ENCODE measurements at places on chromosomes 4 and X. TPM values are rescaled to one million over a fixed set of nuclear protein-coding genes. Genes with fewer than 3 reads are reported as not detected.

The SPANXC gene
- total RNA-seq: not detected

The MAGEA8 gene
- not detected for total RNA-seq

The USP38 gene
- total RNA-seq: 20.6 TPM

The SUPT20HL2 gene
- not detected for total RNA-seq

The OPHN1 gene
- total RNA-seq: 3.0 TPM

The EVC2 gene
- total RNA-seq: 5.1 TPM

DNA sequence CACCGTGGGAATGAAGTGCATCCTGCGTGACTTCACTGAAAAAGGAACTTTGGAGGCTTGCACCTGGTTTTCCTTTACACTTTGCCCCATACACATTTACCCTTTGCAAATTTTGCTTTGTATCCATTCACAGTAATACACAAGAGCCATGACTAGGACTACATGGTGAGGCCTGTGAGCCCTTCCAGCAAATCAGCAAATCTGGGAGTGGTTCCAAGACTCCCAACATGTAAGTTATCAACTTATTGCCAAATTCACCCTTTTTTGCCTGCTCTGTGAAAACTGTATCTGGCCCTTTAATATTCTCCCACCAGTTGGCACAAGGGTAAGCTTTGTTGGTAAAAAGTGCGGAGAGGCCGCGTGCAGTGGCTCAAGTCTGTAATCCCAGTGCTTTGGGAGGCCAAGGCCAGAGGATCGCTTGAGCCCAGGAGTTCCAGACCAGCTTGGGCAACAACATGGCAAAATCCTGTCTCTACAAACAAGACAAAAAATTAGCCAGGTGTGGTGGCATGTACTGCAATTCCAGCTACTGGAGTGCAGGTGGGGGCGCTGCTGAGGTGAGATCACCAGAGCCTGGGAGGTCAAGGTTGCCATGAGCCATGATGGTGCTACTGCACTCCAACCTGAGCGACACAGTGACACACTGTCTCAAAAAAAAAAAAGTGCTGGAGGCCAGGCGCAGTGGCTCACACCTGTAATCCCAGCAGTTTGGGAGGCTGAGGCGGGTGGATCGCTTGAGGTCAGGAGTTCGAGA, 5.0 kb downstream of the PRMT9 start:
- DNase-seq: no peak

GRCh38 chrX:108516184-108516583, 76.5 kb downstream of the COL4A5 start:
- DNase-seq: no peak

DNA sequence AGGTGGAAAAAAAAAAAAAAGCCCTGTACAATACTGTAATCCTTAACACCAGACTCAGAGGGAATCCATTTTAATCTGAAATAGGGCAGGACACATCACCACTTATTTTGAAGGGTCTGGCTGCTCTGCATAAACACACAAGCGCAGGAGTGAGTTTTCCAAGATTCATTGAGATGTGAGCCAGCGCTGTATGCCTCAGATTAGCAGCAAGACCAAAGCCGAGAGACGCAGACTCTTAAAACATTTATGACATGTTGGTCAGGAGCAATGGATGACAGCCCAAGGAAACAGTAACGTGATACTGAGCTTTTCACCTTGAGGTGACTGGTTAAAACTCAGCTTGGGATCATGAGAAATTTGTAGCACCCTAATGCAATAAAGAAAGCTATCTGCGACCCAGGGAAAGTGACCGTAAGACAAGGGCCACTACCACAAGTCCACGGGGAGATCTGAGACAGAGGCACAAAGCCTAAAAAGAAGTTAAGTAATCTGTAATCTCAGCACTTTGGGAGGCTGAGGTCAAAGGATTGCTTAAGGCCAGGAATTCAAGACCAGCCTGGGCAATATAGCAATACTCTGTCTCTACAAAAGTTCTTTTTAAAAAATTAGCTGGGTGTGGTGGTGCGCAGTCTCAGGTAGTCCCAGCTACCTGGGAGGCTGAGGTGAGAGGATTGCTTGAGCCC, 210.6 kb downstream of the COL25A1 start:
- DNase-seq: no peak

DNA sequence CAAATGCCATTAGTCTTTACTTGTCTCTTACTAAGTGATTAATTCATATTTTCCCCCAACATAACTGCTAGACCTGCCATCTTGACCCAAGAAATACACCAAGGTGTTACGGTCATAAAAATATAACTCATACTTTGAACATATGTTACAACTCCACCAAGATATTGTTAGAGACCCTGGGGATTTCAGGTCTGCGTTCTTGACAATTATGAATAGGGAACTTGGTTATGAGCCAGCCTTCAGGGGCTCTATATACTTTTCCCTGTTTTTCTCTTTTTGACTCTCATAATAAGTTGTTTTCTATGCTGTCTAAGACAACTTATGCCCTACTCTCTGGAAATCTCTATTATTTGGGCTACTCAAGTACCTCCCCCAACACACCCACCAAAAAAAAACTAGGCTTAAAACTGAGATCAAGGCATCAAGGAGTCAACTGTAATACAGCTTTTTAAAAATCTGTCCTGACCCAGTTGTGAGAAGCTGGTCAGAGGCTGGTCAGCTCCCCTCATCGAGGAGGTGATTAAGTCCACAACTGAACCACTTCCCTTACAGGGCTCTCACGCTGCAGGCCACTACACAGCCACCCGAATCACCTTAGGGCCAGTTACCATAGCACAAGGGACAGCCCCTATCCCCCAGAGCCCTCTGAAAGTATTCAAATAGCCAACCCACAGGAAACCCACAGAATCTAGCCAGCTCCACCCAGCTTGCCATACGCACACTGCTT, 10.5 kb upstream of the TLR3 start:
- no peak for DNase-seq

GRCh38 chr4:48636911-48637310, 143.2 kb downstream of the FRYL start:
- DNase-seq: no peak

GRCh38 chrX:112636951-112637581, 42.7 kb downstream of the LHFPL1 start:
- DNase-seq: no peak

GRCh38 chr4:78612398-78613178, 61.0 kb downstream of the ANXA3 start:
- peak; percentile 0 for DNase-seq

DNA sequence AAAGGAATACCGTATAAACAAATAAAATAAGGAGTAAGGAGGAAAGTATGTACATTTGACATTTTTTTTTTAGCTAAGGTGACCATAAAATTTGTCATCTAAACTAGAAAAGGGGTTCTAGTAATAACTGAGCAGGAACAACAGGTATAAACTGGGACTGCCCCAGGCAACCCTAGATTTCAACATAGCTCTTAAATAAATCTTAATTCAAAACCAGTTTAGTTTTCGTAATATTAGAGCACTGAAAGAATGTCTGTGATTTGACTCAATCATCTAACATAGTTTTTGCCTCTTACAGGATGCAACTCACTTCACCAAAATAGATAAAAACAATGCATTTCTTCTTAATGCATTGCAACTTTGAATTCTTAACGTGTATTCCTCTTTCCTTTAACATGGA, 257.7 kb downstream of the ADAMTS3 start:
- no peak for DNase-seq

DNA sequence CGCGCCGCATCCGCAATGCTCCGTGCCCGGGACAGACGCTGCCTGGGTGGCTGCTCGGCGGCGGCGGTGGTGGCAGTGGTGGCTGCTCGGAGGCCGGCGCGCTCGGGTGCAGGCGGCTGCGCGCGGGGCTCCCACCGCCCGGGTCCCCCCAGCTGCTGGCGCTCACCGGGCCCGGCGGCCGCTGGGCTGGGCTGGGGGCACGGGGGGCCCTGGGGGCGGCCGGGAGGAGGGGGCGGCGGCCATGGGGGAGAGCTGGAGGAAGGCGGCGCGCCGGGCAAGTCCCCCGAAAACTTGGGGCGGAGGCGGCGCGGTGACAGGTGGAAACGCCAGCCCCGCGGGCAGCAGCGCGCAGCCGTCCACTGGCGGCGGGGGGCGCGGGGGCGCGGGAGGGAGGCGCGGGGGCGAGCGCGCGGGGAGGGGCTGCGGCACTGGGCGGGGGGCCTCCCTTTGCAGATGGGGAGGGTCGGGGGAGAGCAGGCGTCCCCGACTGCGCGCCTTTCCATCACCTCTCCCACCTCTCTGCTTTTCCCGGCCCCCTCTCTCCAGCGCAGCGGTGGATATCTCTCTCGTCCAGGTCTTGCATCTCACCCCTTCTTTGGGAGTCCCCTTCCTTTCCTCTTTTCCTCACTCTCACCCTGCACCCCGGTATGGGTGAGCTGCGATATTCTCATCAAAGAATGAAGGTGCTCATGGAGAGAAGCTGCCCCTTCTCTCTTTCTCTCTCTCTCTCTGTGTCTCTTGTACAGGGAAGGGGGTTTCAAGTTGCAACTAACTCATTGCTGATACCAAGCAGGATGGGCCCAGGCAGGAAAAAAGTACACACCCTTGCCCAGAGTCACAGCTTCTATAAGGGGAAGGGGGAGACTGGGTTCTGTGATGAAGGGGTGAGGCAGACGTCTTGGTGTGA, 83.7 kb upstream of the DHRSX start:
- DNase-seq: no peak

DNA sequence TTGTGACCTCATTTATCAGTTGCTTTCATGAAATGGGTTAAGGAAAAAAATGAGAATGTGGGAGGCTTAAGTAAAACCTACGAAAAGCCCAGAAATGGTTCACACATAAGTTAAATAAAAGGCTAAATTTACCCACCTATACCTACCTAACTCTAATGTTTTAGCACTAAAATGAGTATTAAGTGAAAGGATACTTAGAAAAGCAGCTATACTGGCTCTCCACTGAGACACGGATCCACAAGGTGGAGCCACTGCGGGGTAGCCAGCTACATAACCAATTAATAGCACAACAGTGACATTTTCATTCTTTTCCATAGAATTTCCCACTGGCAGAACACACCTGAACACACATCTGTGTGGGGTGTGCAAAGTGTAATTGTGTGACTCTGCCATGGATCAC, 101.9 kb downstream of the MAML3 start:
- no peak for DNase-seq

DNA sequence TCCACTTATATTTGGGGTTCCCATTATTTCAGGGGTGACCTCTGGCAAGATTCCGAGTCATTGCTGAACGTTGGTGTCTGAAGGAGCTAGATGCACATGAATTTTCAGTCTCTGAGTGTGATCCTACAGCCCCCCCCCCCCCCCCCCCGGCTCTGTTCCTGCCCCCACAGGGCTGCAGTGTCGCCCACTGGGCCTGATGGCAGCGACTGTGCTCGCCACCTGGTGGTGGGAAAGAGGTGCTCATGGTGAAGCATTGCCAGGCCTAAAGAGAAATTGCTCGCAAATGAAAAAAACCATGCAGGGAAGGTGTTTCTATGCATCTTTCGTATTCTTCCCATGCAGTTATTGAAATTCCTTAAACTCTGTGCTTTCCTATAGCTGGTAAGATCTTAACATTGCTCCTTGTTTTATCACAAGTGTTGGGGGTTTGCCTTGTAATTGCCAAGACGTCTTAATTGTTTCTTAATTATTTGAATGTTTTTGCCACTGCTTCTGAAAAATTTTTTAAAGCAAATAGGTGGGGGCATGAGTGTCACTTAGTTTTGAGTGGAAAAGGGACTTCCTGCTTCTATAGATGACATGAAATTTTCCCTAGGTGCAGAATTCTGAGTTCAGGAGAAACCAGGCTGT, 63.2 kb downstream of the CLDN22 start:
- no peak for DNase-seq

Measured in esophagus squamous epithelium (tissue), 5 donors.